ENCODE measurements at places on chromosomes 5 and 9.

GRCh38 chr5:131382407-131383395 is 118.8 kb downstream of the CDC42SE2 start:
- peak; percentile 81 for DNase-seq

DNA sequence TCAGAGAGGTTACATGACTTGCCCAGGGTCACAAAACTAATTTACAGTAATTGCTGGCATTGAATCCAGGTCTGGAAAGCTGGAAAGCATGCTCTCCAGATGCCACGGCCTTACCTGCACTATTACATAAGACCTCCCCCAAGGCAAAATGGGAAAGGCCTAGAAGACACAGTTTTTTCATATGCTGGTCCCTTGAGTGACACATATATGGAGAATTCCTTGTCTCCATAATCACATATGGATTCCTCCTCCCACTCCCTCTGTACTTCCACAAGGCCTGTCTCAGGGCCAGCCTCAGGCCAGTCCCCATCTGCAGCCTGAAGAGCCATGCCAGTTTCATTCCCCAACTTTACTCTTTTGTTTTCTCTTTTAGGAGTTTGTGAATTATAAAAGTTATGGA is 28.6 kb upstream of the MEIKIN start:
- DNase-seq: no peak

DNA sequence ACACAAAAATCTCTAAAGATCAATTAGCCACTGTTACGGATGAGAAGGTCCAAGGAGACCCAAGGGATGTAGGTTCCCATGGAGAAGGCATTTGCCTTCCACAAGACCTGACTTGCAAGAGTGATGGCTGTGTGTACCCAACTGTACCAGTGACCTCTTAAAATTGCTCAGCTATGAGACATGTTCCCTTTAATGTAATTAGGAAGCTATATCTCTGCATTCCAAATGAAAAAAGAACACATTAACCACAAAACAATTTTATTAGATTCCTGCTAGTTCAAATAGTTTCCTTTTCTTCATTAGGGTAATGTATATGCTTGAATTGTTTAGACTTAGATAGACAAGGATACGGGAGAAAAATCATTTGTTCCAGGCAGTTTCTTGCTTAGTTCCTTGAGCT is 3.3 kb downstream of the OR2Y1 start:
- DNase-seq: no peak

DNA sequence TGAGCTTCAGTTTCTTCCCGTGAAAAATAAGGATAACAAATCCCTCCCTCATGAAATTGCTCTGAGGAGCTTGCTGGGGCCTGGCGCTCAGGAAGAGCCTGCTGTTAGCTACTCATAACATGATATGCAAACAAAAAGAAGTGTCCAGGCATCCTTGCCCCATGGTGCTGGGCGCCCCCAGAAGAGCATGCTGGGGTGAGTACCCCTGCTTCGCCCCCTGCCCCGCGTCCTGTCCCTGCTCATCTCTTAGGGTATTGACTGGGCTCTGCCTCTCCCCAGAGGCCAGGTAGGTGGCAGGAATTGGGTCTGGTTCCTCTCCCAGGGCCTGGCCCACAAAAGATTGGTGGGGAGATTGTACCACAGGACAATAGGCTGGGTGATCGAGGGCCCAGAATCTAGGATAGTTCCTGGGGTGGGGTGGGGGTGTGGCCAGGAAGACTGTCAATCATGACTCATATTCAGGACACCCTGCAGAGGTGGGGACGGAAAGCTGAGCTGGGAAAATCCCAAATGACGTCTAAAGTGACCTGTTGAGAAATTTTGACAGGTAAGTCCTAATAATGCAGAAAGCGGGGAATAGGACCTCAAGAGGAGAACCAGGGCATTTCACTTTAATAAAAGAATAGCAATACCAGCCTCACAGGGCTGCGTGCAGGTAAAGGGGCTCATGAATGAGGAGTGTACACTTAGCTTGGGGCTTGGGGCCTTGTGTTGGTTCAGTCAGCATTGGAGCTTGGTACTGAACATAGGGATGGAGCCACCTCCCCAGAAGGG is 8.9 kb downstream of the PITX1 start:
- no peak for DNase-seq

GRCh38 chr5:34529581-34530331 is 126.4 kb upstream of the RAI14 start:
- DNase-seq: no peak

- no peak for DNase-seq
Measured at GRCh38 chr5:9168791-9169556, 376.9 kb downstream of the SEMA5A start.

- DNase-seq: peak; percentile 49
Measured at GRCh38 chr9:100064872-100065581, 33.8 kb downstream of the ERP44 start.

DNA sequence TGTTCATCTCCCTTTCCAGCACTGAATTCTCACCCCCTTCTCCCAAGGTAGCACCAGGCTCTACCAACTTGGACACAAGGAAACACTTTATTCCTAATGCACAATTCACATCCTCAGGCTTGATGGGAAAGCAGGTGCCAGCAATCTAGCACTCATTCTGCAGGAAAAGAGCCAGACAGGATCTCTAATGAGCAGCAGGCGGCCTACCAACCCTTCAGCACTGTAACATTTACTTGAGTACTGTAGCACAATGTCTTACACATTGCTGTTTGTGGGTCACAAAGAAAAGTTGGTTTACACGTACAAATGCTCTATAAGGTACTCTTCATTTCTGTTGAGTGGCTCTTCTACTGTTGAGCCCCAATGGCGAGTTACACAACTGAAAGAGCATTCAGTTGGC is 254.4 kb downstream of the MLLT3 start:
- no peak for DNase-seq

- peak; percentile 24 for DNase-seq
Measured at GRCh38 chr5:102762095-102762534, 7.0 kb downstream of the PAM start.

- DNase-seq: no peak
Measured at GRCh38 chr5:10969684-10970180, 208.7 kb upstream of the DAP start.

DNA sequence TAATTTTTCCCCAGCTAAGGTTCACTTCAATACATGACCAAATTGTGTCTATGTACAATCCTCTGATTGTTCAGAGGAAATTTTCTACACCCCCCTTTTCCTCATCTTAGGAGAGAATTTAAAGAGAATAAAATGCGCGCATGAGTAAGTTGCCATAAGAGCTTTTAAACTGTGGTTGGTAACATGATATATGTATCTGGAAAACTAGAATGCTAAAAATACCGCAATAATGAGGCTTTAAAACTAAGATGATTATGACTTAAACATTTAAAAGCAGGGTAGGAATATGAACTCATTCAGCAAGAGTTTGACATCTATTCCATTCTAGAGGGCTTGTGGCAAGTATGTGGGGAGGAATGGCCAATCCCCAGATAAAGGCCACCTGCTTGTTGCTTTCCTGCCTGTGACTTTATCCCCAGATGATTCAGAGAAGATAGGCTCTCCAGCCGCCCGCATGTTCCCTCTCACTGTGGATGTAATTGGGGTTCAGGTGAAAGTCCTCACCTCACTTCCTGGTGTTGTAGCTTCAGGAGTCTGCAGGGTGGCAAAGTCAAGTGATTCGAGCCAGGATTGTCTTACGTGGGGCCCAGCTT is 26.5 kb upstream of the BASP1 start:
- DNase-seq: peak; percentile 32

GRCh38 chr5:179406031-179406961 is 61.0 kb upstream of the ADAMTS2 start:
- DNase-seq: no peak

DNA sequence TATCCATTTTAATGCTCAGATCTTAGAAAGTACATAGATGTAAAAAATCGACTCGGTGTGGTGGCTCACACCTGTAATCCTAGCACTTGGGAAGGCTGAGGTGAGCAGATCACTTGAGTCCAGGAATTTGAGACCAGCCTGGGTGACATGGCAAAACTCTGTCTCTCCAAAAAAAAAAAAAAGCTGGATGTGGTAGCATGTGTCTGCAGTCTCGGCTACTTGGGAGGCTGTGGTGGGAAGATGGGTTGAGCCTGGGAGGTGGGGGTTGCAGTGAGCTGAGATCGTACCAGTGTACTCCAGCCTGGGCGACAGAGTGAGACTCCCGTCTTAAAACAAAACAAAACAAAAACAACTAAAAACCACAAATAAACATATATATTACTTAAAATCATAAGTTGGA is 61.4 kb downstream of the RASA1 start:
- DNase-seq: no peak

DNA sequence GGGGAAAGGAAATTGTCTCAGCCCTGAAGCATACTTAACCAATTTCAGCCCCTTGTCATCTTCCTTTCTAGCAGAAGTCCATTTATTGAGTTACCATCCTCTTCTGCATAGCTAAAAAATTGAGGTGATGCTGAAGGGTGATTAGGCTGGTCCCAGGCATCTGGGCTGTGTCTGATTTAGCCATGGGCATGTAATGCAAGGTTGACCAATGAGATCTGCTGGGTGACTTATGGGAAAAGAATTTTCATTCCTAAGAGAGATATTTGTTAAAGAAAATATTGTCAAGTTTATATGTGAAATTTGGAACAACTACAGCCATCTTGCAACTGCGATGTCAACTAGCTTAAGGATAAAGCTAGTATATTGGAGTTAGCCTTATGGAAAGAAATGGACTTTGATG is 5.1 kb downstream of the ITGA2 start:
- no peak for DNase-seq

GRCh38 chr5:27908341-27908740 is 870.0 kb upstream of the CDH9 start:
- no peak for DNase-seq

GRCh38 chr5:177367323-177367848 is 9.7 kb downstream of the RGS14 start:
- no peak for DNase-seq

- no peak for DNase-seq
Measured at GRCh38 chr5:107782561-107783169, 111.9 kb upstream of the EFNA5 start.

GRCh38 chr9:88221105-88221504 is 82.8 kb upstream of the SPATA31C2 start:
- DNase-seq: no peak

- no peak for DNase-seq
Measured at GRCh38 chr5:163193886-163194285, 243.5 kb upstream of the CCNG1 start.

GRCh38 chr5:96718635-96719077 is 56.5 kb downstream of the CAST start:
- DNase-seq: peak; percentile 43
